ENCODE measurements at places on chromosomes 12 and 14. TPM values are rescaled to one million over a fixed set of nuclear protein-coding genes. Genes with fewer than 3 reads are reported as not detected.

Gene PPFIA2
- 0.09 TPM for total RNA-seq

Gene SPRYD4
- 1.6 TPM for total RNA-seq

Gene LIN7A
- 7.6 TPM for total RNA-seq

Gene MIP
- not detected for total RNA-seq

Gene RDH12
- 0.16 TPM for total RNA-seq

Gene OR6C3
- total RNA-seq: not detected

Gene RAB15
- 2.4 TPM for total RNA-seq

Gene NTN4
- total RNA-seq: 48.6 TPM

Gene ESRRB
- under 0.01 TPM for total RNA-seq

Gene BRF1
- 36.5 TPM for total RNA-seq

Gene RFX4
- total RNA-seq: not detected

Gene DCN
- total RNA-seq: 3,853 TPM

Gene P2RX2
- 0.16 TPM for total RNA-seq

Gene ATP23
- total RNA-seq: 12.9 TPM

Gene PPM1A
- total RNA-seq: 16.2 TPM

Gene MBIP
- total RNA-seq: 9.3 TPM

Gene FAM186B
- total RNA-seq: 0.63 TPM

Gene SIX4
- total RNA-seq: 8.5 TPM

Gene CCDC197
- total RNA-seq: not detected

Gene KRT82
- not detected for total RNA-seq

Gene SLC25A21
- 0.17 TPM for total RNA-seq

Gene CLEC1B
- total RNA-seq: not detected

Gene MTRFR
- total RNA-seq: 10.7 TPM

Gene DYNLL1
- 406 TPM for total RNA-seq

Gene PIANP
- 0.09 TPM for total RNA-seq

Gene CACNA2D4
- 0.16 TPM for total RNA-seq

Gene PTGR2
- total RNA-seq: 5.9 TPM

Gene TMEM116
- 6.6 TPM for total RNA-seq

Gene TSHR
- not detected for total RNA-seq
